ENCODE measurements at places on chromosomes 7 and 10.

- DNase-seq = no peak
Measured at GRCh38 chr7:137642472-137642871, 204.3 kb downstream of the DGKI start.

- peak; percentile 32 for DNase-seq
Measured at GRCh38 chr7:90595801-90596670, at the start of gene CDK14. CDK14 (plus strand) TSS chr7:90596321; CDS start chr7:90596628, 307 bp downstream.

DNA sequence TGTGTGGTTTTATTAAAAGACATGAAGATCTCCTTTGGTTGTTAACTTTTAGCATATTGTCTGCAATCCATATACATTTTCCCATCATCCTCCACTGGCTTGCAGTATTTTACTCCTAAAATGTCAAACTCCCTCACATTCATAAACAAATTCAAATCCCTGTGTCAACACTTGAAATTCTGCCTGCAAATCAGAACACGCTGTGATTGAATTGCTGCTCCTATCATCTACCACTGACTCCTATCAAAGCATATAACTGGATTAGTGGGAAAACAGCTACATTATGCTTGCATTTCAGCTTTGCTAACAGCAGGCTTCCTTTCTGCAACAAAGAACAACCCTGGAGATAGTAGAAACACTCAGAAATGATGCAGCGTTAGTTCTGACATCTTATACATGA lies 281.8 kb upstream of the HGF start:
- DNase-seq = no peak

DNA sequence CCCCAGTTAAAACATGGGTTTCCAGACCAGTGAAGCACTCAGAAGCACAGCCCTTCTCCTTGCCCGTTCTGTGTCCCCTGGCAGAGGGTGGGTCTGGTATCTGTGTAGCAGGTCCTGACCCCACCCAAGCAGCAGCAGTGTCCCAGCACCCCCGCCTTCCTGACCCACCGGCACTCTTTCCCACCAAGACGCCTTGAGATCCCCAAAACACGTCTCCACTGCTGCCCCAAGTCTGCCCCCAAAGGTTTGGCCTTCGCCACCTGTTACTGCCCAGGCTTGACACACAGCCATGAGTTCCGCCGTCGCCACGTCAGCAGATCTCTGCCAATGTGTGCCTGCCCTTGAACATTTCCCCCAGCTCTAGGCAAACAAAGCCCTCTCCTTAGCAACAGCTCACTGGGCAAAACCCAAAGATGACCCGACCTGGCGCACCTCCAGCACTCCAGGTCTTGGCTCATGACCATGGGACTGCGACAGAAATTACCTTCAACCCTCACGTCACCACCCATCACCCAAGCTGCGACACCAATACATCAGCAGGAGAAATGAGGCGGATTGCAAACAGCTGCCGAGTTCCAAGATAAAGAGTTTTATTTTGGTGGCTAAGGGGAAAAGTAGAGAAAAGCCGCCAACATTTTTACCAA lies 75.6 kb downstream of the CTBP2 start:
- no peak for DNase-seq

DNA sequence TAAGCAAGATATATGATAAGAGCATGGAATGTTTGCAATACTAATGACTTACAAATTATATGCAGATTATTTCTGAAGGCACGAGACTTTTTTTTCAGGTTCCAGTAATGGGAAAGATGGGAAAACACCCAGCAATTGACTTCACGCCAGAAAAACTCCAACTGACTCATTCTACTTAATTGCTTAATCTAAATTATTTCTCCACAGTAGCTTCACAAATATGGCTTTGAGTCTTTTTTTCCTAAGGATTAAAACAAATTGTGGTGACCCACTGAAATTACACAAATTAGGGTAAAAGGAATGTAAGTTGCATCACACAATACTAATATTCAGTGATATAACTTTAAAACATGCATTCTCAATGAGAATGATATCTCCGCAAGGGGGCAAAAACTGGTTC lies 138.7 kb downstream of the GNAI1 start:
- DNase-seq = no peak

- no peak for DNase-seq
Measured at GRCh38 chr7:120981888-120982615, 6.5 kb upstream of the CPED1 start.

DNA sequence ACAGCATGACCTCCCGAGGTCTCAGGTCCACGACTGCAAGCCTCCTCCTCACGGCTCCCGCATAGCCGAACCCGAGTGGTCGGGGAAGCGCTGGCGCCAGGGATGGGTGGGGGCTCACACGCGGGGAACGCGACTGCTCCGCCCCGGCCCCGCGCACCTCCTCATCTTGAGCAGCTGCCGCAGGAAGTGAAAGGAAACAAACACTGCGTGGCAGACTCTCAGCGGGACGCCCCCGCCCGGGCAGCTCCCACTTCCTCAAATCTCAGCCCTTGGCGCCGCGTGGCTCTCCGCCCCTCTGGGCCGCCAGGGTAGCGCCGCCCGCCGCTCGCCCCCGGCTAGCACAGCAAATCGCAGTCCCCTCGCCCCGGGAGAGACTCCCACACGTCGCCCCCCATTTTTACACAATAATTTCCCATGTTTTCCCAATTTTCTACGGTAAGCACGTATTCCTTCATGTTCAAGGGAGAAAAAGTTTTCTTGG lies at the start of gene TMEM243:
TMEM243 (minus strand) TSS at position 188 of the 481 bp plus-strand sequence. CDS start 229 bp downstream, outside the sequence.
- DNase-seq = peak; percentile 52

- DNase-seq = no peak
Measured at GRCh38 chr7:140562926-140563481, 77.6 kb downstream of the DENND2A start.

DNA sequence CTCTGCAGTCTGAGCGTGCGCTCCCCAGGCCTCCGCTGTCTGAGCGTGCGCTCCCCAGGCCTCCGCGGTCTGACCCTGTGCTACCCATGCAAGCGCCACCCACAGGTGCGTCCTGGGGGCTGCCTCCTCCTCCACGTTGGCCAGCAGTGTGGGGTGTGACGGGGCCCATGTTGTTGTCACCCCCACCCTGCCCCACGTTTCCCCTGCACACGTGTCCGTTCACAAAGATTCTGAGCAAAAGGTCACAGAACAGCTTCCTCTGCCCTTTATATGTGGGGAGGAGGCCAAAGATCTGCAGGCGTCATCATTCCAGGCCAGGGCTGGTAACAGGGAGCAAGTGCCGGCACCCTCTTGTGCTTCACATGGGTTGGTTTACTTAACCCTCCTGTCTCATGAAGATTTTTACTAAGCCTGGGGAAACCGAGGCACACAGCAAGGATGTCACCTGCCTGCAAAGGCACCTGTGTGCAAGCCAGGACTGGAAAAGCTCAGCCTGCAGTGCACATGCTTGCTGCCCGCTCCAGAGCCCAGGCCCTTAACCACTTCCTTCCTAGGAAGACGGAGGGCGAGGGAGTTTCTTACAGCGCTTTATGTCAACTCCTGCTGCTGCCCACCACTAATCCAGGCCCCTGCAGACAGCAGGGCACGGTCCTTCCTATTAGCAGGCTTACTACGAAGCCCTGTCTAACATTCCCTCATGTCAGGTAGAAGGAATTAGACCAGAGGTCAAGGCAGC lies 4.8 kb downstream of the GPR146 start:
- no peak for DNase-seq

- DNase-seq = no peak
Measured at GRCh38 chr7:80934321-80934720, 15.5 kb upstream of the SEMA3C start.

DNA sequence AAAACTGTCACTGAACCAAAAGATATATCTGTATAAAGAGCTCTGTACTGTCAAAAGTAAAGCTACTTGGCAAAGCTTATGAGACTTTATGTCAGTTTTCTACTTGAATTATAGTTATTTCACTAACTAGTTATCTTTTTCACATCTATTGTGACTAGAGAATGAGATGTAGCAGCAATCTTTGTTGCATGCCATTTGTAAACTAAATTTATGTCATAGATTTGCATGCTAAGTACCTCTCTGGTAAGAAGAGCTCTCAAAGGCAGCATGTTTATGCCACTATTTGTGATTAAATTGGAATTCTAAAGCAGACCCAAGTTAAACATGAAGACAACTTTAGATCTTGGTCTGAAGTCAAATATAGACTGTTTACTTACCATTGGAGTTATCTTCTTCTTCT lies 300.6 kb downstream of the CNTNAP2 start:
- DNase-seq = no peak

GRCh38 chr7:32537760-32538159 lies 42.5 kb downstream of the AVL9 start:
- DNase-seq = no peak

DNA sequence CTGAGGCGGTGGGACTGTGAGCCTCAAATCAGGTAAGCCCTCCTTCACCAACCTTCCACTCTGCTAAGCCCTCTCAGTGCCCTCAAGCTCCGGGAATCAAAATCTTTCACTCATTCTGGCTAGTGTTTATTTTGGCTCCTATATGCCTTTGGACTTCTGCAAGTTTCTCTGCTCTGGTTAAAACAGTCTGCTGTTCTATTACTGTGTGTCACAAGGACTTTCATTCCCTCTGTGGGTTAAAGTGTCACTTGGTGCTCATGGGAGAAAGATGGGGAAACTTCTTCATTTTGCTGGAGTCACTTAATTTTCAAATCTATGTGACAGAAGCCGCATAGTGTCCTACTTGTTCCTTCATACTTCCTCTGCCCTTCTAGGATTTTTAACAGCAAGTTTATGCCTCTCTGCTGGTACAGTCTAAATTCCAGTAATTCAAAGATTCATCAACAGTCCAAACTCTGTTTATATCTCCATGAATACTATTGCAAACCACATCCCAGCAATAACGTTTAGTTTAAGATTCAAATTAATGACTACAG lies 61.3 kb downstream of the CD36 start:
- no peak for DNase-seq

GRCh38 chr10:118767297-118768040 lies 12.7 kb upstream of the CACUL1 start:
- DNase-seq = no peak

DNA sequence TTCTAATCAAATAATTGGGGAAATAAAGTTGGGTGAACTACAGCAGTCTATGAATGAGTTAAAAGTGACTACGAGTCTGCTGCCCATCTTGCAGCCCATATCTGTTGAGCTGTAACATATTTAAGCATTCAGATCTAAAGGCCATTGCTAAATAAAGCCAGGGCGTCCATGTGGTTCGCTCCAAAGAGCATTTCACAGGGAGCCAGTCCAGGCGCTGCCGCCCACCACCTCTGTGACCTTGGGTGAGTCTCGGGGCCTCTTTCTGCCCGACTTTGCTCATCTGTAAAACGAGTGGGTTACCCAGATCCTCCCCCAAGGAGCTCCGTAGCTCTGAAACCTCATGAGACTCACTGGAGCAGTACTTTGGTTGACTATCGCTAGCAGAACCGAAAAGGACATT lies 223.1 kb downstream of the CUX1 start:
- DNase-seq = no peak

- DNase-seq = no peak
Measured at GRCh38 chr7:70695795-70696083, 436.2 kb upstream of the GALNT17 start.

GRCh38 chr10:49179699-49180443 lies 8.3 kb downstream of the TMEM273 start:
- DNase-seq = no peak

- no peak for DNase-seq
Measured at GRCh38 chr10:47031211-47031900, 120.1 kb downstream of the PTPN20 start.

DNA sequence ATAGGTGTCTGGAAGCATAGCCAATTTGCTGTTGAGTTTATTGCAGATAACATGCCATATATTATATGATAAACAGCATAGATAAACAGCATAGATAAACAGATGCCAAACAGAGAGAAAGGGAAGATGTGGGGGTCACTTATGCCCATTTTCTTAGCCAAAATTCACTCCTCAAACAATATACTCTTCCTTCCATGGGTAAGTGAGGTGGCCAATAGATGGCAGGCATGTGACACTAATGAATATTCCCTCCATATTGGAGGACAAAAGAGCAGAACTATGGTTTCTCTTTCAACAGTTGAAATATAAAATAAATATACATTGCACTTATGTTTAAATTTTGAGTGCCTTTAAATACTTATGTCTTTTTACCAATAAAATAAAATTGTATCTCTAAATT lies 1212.8 kb downstream of the REEP3 start:
- DNase-seq = no peak

GRCh38 chr7:94425546-94425945 lies 30.9 kb downstream of the COL1A2 start:
- DNase-seq = no peak

DNA sequence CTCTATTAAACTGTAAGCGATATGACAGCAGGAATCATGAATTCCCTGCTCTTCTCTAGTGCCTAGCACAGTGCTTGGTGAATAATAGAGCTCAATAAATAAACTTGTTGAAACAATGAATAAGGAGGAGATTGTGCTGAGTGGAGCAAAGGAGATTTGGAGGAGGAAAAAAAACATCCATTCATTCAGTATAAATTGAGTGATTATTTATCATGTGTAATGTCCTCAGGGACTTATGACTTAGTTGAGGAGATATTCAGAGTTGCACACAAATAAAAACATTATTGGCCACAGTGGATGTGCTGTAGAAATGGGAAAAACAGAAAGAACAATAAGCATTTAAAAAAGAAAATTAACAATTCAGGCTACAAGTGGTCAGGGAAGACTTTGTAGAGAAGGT lies 125.7 kb downstream of the FOXP2 start:
- no peak for DNase-seq

GRCh38 chr10:22752272-22752889 lies 38.0 kb upstream of the PIP4K2A start:
- no peak for DNase-seq

- no peak for DNase-seq
Measured at GRCh38 chr10:129660569-129660968, 193.5 kb downstream of the MGMT start.

DNA sequence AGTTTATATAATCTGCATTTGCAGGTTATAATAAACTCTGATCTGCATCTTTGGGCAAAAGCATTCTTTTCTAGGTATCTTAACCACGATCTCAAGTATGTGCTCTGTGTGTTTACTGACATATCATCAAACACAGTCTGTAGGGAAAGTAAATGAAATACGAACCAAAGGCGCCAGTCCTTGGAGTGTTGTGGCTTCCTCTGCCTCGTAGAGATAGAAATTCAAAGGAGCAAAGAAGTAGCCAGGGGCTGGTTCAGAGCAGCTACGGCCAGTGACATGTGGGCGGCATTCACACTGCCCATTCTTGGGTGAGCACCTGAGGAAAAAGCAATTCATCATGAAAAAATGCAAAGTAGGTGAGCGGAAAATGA lies 38.7 kb downstream of the LAMB4 start:
- no peak for DNase-seq

GRCh38 chr10:70494536-70494935 lies 16.0 kb downstream of the PALD1 start:
- DNase-seq = no peak

- DNase-seq = no peak
Measured at GRCh38 chr10:87640043-87640442, 19.6 kb upstream of the PAPSS2 start.

Measured in T1000 (cell line).